ENCODE measurements at places on chromosomes 5 and 9.

GRCh38 chr5:81247441-81247972 lies 14.4 kb downstream of the CKMT2 start:
- DNase-seq, result no peak

GRCh38 chr5:168756453-168757391 lies 177.6 kb upstream of the PANK3 start:
- DNase-seq, result no peak

DNA sequence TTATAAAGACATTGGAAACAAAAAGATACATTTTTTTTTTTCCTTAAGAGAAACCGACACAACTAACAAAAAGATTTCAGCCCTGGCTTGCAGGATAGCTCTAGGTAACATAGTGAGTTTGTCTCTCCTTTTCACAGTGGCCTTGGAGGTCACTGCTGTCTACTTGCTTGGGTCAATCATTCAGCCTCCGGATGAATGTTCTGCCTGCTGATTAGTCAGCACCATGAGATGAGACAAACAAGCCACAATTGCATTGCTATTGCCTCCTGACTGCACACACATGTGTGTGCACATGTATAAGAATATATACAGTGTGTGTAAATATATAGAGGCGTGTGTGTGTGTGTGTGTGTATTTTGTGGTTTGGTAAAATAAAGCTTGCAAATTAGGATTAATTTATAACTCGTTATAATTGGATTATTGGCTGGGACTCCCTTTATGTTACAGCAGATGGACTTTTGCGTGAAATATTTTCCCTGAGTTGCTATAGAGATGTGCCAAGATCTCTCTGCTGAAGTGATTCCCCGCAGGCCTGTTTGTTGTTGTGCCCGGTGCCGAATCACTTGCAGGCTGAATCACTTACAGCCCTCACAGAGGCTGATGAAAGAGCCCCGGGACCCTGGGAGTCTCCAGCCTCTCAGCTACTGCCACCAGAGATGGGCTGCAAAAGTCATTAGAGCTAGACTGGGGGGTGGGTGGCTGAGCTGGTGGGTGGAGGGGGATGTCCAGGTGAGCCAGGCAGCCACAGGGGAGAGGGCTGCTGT lies 161.2 kb downstream of the FGF18 start:
- DNase-seq, result no peak

- DNase-seq, result no peak
Observed at GRCh38 chr9:101421653-101422065, 13.9 kb downstream of the ALDOB start.

DNA sequence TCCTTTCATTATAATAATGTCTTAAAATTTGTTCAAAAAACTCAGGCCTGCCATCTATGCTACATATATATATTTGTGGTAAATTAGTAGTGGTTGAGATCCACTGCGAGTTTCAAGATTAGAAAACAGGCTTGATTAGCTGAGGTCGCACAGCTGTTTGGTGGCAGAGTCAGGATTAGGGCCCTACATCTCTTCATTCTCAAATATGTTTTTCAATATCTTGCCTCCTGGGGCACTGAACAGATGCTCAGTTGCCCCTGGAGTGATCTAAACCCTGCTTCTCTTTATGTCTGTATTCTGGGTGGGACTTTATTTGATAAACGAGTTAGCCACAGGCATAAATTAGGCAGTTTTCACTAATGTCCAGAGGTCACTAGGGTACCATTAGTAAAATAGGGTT lies 27.8 kb upstream of the CEP120 start:
- no peak for DNase-seq

GRCh38 chr5:140182803-140183367 lies 7.9 kb downstream of the CYSTM1 start:
- DNase-seq, result no peak

- DNase-seq, result no peak
Observed at GRCh38 chr5:177311392-177311722, 341 bp downstream of the MXD3 start.

GRCh38 chr5:162391833-162392232 lies 324.3 kb downstream of the GABRG2 start:
- no peak for DNase-seq

- no peak for DNase-seq
Observed at GRCh38 chr5:398475-399295, 44.3 kb upstream of the EXOC3 start.

GRCh38 chr9:124381170-124381945 lies 33.9 kb downstream of the PSMB7 start:
- DNase-seq, result no peak

GRCh38 chr5:146560205-146560812 lies 44.3 kb upstream of the GPR151 start:
- DNase-seq, result no peak

GRCh38 chr9:88659126-88659525 lies 124.1 kb downstream of the NXNL2 start:
- DNase-seq, result no peak

GRCh38 chr5:18105449-18105848 lies 471.2 kb downstream of the TAF11L14 start:
- no peak for DNase-seq

- DNase-seq, result no peak
Observed at GRCh38 chr5:103891151-103891550, 328.6 kb upstream of the NUDT12 start.

GRCh38 chr5:36031223-36031622 lies 35.5 kb downstream of the UGT3A2 start:
- no peak for DNase-seq

DNA sequence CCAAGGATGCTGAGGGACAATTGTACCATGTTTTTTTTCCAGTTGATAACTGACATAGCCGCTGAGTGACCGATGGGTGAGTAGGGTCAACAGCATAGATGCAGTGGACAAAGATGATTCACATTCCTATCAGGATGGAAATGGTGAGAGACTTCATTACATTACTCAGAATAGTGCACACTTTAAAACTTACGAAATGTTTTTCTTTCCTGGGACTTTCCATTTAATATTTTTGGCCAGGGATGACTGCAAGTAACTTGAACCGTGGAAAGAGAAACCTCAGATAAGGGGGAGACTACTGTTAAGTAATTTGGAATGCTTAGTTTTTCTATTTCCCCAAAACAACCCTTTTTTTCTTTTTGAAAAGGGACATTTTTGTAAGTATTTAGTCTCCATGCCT lies 3.0 kb upstream of the TUSC1 start:
- DNase-seq, result no peak

- no peak for DNase-seq
Observed at GRCh38 chr9:113310538-113310937, 7.4 kb upstream of the RNF183 start.

DNA sequence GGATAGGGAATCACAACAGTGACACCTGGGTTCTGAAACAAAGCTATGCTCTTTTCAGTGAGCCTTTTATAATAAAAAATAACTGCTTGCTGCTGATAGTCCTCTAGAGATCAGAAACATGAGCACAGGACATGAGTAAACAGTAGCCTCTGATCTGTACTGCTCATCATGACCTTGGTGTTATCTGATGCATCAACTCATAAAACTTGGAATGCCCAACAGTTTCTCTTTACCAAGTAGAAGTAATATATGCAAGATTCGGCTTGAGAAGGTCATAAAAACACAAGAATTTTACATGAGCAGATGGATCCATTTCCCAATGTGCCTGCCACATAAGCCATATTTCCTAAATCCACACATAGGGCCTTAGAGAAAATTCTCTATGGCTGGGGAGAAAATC lies 318.3 kb upstream of the GRAMD2B start:
- DNase-seq, result no peak

- no peak for DNase-seq
Observed at GRCh38 chr9:2228132-2228531, 213.0 kb downstream of the SMARCA2 start.

- DNase-seq, result no peak
Observed at GRCh38 chr9:112605518-112605917, 112.4 kb downstream of the INIP start.

DNA sequence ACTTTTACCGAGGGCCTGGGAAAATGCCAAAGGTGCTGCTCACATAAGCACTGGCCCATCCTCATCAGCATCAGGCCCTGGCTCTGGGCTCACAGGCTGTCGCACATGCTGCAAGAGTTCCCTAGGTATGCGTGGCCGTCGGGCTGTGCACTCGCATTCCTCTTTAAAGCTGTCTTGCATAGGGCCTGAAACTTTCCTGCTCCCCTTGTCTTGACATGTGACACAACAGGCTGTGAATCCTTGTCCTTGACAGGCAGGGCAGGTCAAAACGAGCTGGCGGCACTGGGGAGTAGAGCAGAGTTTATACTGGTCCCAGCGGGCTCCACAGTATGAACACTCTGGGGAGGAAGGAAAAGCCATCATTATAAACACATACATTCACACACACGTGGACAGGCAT lies 30.7 kb downstream of the TSTD2 start:
- DNase-seq, result no peak

DNA sequence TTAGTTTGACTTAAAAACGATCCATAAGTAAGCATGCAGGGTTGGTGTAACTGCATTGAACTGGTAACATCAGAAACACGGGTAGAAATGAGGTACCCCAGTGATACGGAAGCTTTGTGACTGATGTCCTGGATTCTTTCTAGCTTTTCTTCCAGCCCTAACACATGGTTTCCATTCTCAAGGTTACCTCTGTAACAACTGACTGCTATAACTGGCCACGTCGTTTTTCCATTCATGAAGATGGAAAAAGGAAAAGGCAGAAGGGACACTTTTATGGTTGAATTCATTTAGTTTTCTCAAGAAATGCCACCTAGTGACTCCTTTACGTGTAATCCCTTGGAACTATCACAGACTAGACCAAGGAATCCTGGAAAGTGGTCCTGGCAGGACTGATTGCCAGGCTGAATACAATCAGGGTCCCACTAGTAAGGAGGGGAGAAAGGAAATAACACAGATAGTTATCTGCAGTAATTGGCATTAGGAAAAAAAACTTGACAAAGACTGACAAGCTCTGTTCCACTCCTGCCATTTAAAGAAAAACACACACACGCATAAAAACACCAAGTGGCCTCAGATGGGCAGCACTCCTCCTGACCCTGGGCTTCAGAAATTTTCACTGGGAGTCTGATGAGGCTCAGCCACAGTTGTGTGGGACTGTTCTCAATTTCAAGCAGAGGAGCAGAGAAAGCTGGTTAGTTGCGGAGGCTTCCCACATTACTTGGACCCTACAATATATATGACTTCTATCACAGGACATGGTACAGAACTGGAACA lies 77.5 kb upstream of the ZNF169 start:
- DNase-seq, result no peak

GRCh38 chr5:90873033-90873517 lies 314.5 kb downstream of the ADGRV1 start:
- no peak for DNase-seq

DNA sequence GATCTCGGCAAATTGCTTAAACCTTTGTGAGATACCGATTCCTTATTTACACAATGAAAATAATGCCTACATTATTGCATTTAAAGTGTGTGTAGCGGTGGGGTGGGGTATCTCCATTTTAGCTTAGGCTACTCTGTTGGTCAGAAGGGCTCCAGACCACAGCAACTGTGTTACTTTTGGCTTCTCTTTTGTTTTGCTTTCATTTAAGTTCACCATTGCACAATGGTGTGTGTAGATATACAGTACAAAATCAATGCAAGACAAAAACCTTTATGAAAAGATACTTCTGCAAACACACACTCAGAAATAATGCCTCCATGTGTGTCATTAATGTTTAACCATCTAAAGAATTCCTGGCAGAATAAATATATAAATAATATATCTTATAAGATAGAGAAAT lies 279.4 kb downstream of the FBXL17 start:
- DNase-seq, result no peak

DNA sequence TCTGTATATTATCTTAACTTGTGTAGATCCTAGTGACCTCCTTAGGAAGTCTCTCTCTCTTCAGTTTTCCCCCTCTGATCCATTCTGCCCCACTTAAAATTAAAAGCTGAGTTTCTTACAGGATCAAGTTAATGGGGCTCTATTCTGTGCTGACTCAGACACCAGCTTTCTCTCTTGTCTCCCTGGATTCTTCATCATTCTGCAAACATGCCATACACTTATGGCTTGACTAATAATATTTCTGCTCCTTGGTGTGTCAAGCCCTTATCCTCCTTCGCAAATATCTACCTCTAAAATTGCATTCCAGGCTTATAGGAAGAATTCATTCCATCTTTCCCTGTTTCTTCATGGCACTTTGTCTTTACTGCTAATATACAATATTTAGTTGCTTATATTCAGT lies 18.1 kb downstream of the LRRC70 start:
- DNase-seq, result no peak

DNA sequence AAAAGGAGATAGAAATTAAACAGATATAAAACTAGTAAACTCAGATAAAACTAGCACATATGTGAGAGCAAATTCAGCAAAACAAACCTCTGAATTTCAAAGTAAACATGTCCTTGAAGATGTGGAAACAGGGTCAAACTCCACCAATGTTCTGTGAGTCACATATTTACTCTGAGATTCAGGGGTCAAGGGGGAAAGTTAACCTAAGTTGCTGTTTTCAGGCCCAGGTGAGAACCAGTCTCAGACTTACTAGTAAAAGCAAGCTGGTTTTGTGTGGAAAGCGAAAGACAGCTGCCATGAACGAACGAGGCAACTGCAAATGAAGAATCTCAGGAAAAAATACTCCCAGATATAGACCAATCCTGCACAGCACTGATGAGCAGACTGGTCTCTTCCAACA lies 29.0 kb downstream of the PSMB7 start:
- no peak for DNase-seq

- no peak for DNase-seq
Observed at GRCh38 chr5:74464512-74465209, 175.9 kb downstream of the ENC1 start.

All from SHP77 treated with DMSO at 0.1 percent for 48 hours (cell line).